CD4-positive, CD25-positive, alpha-beta regulatory T cell (primary cell): ENCODE measurements at places on chromosomes 5 and 9. TPM values are rescaled to one million over a fixed set of nuclear protein-coding genes. Genes with fewer than 3 reads are reported as not detected.

The FOXD4L5 gene
- not detected for total RNA-seq

The SLC34A3 gene
- total RNA-seq, result not detected

The PCDHGB7 gene
- total RNA-seq, result not detected

The PTGR1 gene
- not detected for total RNA-seq

The PTGDS gene
- total RNA-seq, result 15.4 TPM

The TSSK1B gene
- not detected for total RNA-seq

The FOXD1 gene
- total RNA-seq, result not detected

The PPIC gene
- total RNA-seq, result not detected

The TPPP gene
- 12.4 TPM for total RNA-seq

The TAF11L14 gene
- total RNA-seq, result not detected

The SGCD gene
- not detected for total RNA-seq

The CREB3 gene
- 14.6 TPM for total RNA-seq

The GRIN3A gene
- 0.05 TPM for total RNA-seq

The HACD4 gene
- total RNA-seq, result 12.0 TPM

The KIF24 gene
- 0.25 TPM for total RNA-seq

The PCDHGB4 gene
- total RNA-seq, result not detected

The SLC4A9 gene
- total RNA-seq, result not detected

The LPAR1 gene
- total RNA-seq, result not detected

The SLC6A7 gene
- not detected for total RNA-seq

The CAMK4 gene
- 167 TPM for total RNA-seq

The DBH gene
- 0.12 TPM for total RNA-seq

The CCL28 gene
- 14.8 TPM for total RNA-seq

The FAT2 gene
- not detected for total RNA-seq

The GDF9 gene
- total RNA-seq, result 0.35 TPM

The HTR1A gene
- not detected for total RNA-seq

The LHFPL2 gene
- total RNA-seq, result 0.47 TPM

The FOXD4L4 gene
- total RNA-seq, result not detected

The IFNA13 gene
- not detected for total RNA-seq

The N4BP3 gene
- total RNA-seq, result 2.5 TPM

The SH3GL2 gene
- not detected for total RNA-seq

The ASPN gene
- not detected for total RNA-seq

The THBS4 gene
- total RNA-seq, result not detected

The TMEM252 gene
- not detected for total RNA-seq

The PSD2 gene
- not detected for total RNA-seq

The MEIKIN gene
- not detected for total RNA-seq

The OCLN gene
- 1.4 TPM for total RNA-seq

The ANKRD18B gene
- not detected for total RNA-seq

The TOR1B gene
- 25.5 TPM for total RNA-seq

The SNCAIP gene
- total RNA-seq, result not detected

The TLE4 gene
- 127 TPM for total RNA-seq

The OR1J2 gene
- 0.42 TPM for total RNA-seq

The CAMK2A gene
- not detected for total RNA-seq

The TLR4 gene
- 0.07 TPM for total RNA-seq

The PLAC8L1 gene
- 0.67 TPM for total RNA-seq

The SLC23A1 gene
- not detected for total RNA-seq

The PPP1R2B gene
- total RNA-seq, result 1.0 TPM

The INSL6 gene
- total RNA-seq, result not detected
